Stomach (tissue), 19 donors: ENCODE measurements at places on chromosomes 16 and 17. TPM values are rescaled to one million over a fixed set of nuclear protein-coding genes. Genes with fewer than 3 reads are reported as not detected.
A peak's percentile ranks its signal among the peaks of the same experiment; 100 is the strongest.

The KRTAP17-1 gene
- total RNA-seq = not detected

- no peaks in the 10 kb centered on the region for H3K27me3 ChIP-seq
- no peaks in the 10 kb centered on the region for H3K4me1 ChIP-seq
- no peak overlapping the region for H3K4me3 ChIP-seq
- no peak for DNase-seq
- H3K36me3 ChIP-seq = no peaks in the 10 kb centered on the region
- H3K27ac ChIP-seq = no peak overlapping the region
Measured at GRCh38 chr16:15404792-15405191, 9.2 kb downstream of the MPV17L start.

The PIK3R5 gene
- total RNA-seq = 7.6 TPM

DNA sequence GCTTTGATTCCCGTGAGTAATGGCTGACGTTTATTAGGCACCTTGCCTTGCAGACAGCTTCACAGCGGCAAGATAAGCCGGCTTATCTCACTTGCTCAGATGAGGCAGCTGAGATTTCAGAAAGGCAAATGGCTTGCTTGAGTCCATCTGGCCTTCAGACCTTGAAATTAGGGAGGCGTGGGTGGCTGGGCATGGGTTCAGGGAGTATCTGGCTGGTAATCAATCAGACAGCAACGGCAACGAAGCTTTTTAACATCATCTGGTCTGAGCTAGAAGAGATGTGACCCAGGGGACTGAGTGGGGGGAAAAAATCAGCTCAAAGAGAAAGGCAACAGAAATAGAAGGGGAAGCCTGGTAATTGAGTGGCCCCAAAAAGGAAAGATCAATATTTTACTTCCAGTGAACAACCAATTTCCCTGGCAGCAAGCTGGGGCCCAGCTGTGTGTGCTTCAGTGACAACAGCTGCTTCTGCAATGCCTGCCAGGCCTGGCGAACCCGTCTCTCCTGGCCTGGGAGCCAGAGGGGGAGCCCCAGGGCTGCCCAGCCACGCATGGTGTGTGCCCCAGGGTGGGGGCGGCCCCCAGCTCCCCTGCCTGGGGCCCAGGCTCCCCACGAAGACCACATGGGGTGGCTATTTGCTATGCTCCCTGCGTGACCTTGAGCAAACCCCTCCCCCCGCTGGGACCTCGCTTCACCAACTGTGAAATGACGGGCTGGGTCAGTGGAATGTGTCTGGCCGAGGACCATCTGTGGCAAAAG, 34.0 kb downstream of the RAB11FIP4 start:
- peaks cover 5% of the 10 kb centered on the region for H3K4me1 ChIP-seq
- DNase-seq = peak; percentile 31
- no peak overlapping the region for H3K27ac ChIP-seq
- no peak overlapping the region for H3K4me3 ChIP-seq

- H3K4me1 ChIP-seq = peaks cover 6% of the 10 kb centered on the region
- no peaks in the 10 kb centered on the region for H3K27me3 ChIP-seq
- DNase-seq = peak; percentile 67
- no peak overlapping the region for H3K27ac ChIP-seq
Measured at GRCh38 chr16:86044881-86045590, 146.1 kb downstream of the IRF8 start.

DNA sequence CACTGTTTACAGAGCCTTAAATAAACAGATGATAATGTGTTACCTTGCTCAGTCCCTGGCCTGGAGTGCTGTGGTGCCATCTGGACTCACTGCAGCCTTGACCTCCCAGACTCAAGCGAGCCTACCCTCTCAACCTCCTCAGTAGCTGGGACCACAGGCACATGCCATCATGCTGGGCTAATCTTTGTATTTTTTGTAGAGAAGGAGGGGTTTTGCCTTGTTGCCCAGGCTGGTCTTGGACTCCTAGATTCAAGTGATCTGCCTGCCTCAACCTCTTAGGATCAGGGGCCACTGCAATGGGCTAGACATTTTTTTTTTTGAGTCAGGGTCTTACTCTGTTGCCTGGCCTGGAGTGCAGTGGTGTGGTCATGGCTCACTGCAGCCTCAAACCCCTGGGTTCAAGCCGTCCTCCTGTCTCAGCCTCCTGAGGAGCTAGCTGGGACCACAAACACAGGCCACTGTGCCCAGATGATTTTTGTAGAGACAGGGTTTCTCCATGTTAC, 5.0 kb upstream of the NAGLU start:
- no peak overlapping the region for H3K4me3 ChIP-seq
- peak overlapping the region; percentile 88 for H3K27ac ChIP-seq
- peaks cover 62% of the 10 kb centered on the region for H3K4me1 ChIP-seq
- H3K27me3 ChIP-seq = no peaks in the 10 kb centered on the region
- DNase-seq = no peak
- no peaks in the 10 kb centered on the region for H3K36me3 ChIP-seq

DNA sequence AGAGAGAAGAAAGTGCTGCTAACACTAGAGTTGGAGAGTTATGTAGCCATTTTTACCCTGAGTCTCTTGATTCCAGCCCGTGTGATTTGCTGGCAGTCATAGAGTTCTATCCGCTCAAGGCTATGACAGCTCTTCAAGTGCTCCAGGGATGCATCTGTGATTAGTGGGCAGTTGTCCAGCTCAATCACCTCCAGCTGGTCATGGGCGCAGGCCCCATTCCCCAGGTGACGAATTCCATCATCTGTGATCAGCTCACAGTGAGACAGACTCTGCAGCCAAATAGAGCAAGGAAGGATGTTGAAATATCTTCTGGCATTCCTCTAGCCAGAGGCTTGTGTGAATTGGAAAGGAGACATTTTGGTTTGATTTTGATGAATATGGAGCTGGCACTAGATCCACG, 38.4 kb upstream of the STAC2 start:
- peaks cover 98% of the 10 kb centered on the region for H3K36me3 ChIP-seq
- no peak for DNase-seq
- H3K27me3 ChIP-seq = no peaks in the 10 kb centered on the region
- no peaks in the 10 kb centered on the region for H3K4me1 ChIP-seq

- H3K4me1 ChIP-seq = peaks cover 24% of the 10 kb centered on the region
- H3K27me3 ChIP-seq = no peaks in the 10 kb centered on the region
- peak overlapping the region; percentile 98 for H3K27ac ChIP-seq
Measured at GRCh38 chr17:40122136-40122998, 596 bp downstream of the MSL1 start.

The CRYBA1 gene
- not detected for total RNA-seq
